ENCODE measurements at places on chromosomes 11 and 22. TPM values are rescaled to one million over a fixed set of nuclear protein-coding genes. Genes with fewer than 3 reads are reported as not detected.

Gene ZW10
- total RNA-seq = 16.8 TPM

Gene OR10A2
- not detected for total RNA-seq

Gene PARVG
- 1.4 TPM for total RNA-seq

Gene WT1
- total RNA-seq = not detected

Gene GRAP2
- 0.46 TPM for total RNA-seq

Gene RRP7A
- total RNA-seq = 20.8 TPM

Gene POU2AF2
- not detected for total RNA-seq

Gene DENND6B
- 24.2 TPM for total RNA-seq

Gene OVOL1
- total RNA-seq = not detected

Gene TEX12
- 1.8 TPM for total RNA-seq

Gene ZP1
- total RNA-seq = 0.46 TPM

Gene SLC5A1
- total RNA-seq = 0.23 TPM

Gene GGT1
- 1.8 TPM for total RNA-seq

Gene MMP27
- not detected for total RNA-seq

Gene OR52A1
- not detected for total RNA-seq

Gene ARVCF
- 57.9 TPM for total RNA-seq

Gene FOXRED1
- 19.4 TPM for total RNA-seq

Gene EHF
- not detected for total RNA-seq

Gene POU2AF1
- 0.46 TPM for total RNA-seq

Gene APOBEC3H
- not detected for total RNA-seq
